Hematopoietic multipotent progenitor cell treated with erythropoietin and hydrocortisone succinate and interleukin-3 and kit ligand, for 8 days (in vitro differentiated cells): ENCODE measurements at places on chromosomes 5 and 9.

GRCh38 chr9:32879335-32879734, 96.0 kb downstream of the TMEM215 start:
- DNase-seq, result no peak

GRCh38 chr5:178248750-178249149, 16.1 kb upstream of the PHYKPL start:
- no peak for DNase-seq

DNA sequence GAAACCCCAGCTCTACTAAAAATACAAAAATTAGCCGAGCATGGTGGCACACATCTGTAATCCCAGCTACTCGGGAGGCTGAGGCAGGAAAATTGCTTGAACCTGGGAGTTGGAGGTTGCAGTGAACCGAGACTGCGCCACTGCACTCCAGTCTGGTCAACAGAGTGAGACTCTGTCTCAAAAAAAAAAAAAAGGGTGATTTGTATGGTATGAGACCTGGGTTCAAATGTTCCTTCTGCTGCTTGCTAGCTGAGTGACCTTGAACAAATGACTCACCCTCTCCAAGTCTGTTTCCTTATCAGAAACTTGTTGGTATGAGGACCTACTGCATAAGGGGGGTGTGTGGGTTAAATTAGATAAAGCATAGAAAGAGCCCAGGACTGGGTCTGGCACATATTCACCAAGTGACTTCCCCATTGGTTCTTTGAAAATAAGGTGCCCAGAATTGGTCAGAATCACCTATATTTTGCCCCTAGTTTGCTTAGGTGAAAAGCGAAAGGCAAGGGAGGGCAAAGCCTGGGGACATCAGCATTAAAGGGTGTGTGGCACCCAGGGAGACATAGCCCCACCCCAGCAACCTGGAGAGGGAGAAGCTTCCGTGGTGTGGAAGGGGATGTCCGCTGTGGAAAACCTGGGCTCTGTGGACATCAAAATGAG, 9.9 kb downstream of the SLC25A25 start:
- peak; percentile 93 for DNase-seq

DNA sequence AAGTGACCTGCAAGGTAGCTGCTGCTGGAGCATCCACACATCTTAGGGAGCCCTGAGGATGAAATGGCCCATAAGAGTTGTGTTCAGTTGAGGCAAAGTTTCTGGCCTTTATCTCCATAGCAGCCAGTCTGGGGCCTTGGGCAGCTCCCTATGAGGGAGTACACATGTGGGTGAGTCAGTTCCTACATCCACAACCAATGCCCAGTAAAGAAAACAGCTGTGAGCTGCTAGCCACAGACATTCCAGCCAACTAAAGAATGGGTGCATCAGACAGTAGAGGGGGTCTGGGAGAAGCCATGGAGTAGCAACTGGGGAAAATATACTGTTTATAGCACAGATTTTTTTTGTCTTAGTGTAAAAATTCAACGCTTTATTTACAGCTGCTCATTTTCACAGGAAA, 720.7 kb downstream of the TLE1 start:
- no peak for DNase-seq

GRCh38 chr5:67887748-67888161, 327.8 kb upstream of the PIK3R1 start:
- peak; percentile 7 for DNase-seq

- DNase-seq, result no peak
Measured at GRCh38 chr5:95026718-95027117, 258.2 kb downstream of the MCTP1 start.

DNA sequence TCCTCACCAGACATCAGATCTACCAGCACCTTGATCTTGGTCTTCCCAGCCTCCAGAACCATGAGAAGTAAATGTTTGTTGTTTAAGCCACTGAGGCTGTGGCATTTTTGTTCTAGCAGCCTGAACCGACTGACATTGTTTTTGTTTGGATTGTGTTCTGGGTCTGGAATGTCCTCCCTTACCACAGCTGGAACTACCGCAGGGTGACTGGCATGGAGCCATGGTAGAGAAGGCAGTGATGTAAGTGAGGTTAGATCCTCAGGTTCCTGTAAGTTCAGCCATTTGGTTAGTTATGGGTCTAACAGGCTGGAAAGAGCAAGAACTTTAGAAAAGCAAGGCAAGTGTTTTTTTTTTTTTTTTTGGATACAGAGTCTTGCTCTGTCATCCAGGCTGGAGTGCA, 209.3 kb downstream of the DAB2IP start:
- no peak for DNase-seq
